ENCODE measurements at places on chromosomes 3 and 15. TPM values are rescaled to one million over a fixed set of nuclear protein-coding genes. Genes with fewer than 3 reads are reported as not detected.
A peak's percentile ranks its signal among the peaks of the same experiment; 100 is the strongest.

LXN gene
- 8.7 TPM for total RNA-seq

DNA sequence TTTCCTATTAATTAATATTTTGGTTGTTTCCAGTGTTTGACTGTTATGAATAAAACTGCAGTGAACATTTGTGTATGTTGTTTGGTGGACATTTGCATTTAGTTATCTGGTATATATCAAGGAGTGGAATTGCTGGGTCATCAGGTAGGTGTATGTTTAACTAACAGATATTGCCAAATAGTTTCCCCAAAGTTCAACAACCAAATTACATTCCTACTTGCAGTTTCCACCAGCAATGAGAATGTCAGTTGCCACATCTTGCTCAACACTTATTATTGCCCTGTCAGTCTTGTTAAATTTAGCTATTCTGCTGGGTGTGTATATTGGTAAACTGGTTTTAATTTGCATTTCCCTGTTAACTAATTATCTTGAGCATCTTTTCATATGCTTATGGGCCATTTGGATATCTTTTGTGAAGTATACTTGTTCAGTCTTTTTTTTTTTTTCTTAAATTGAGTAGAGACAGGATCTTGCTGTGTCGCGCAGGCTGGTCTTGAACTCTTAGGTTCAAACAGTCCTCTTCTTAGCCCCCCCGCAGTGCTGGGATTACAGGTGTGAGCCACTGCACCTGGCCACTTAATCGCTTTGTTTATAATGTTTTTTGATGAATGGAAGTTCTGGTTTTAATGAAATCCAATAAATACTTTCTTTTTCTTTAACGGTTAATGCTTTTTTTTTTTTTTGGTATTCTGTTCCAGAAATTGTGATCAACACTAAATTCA, 7.9 kb downstream of the FEM1B start:
- no peak overlapping the region for H3K4me3 ChIP-seq
- H3K27ac ChIP-seq, result no peak overlapping the region
- DNase-seq, result no peak

- H3K27me3 ChIP-seq, result peaks cover 16% of the 10 kb centered on the region
- H3K27ac ChIP-seq, result peak within 1 kb of the TSS; percentile 50
- H3K4me1 ChIP-seq, result peaks cover 34% of the 10 kb centered on the region
Observed at GRCh38 chr3:46693038-46693891, at the start of gene ALS2CL. Gene ALS2CL (minus strand): TSS chr3:46693679. CDS start chr3:46689440, 4,239 bp downstream.

FEZF2 gene
- not detected for total RNA-seq

PCSK6 gene
- 0.68 TPM for total RNA-seq

DNA sequence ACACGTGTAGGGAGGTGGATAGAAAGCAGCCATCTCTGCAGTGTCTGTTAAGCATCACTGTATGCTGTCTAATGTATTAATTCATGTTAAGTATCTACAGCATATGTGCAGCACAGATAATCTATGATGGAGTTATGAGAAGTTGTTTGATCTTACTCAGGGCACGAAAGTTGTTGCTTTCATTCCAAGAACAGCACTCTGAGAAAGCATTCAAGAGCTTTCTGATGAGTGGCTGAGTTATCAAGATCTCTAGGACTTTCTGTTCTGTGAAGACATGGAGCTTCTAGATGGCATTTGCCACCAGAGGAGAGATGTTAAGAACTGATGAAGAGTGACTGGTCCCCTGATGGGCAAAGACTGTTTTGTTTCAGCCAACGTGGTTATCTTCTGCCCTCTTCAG, 22.6 kb upstream of the TPRG1 start:
- H3K36me3 ChIP-seq, result no peaks in the 10 kb centered on the region
- no peaks in the 10 kb centered on the region for H3K27me3 ChIP-seq
- no peak overlapping the region for H3K27ac ChIP-seq
- DNase-seq, result no peak

C2CD4A gene
- not detected for total RNA-seq

- no peaks in the 10 kb centered on the region for H3K36me3 ChIP-seq
- H3K27me3 ChIP-seq, result no peaks in the 10 kb centered on the region
- H3K4me3 ChIP-seq, result no peak overlapping the region
- H3K4me1 ChIP-seq, result peaks cover 10% of the 10 kb centered on the region
Observed at GRCh38 chr3:119420196-119420595, 43.2 kb downstream of the TMEM39A start.

DNA sequence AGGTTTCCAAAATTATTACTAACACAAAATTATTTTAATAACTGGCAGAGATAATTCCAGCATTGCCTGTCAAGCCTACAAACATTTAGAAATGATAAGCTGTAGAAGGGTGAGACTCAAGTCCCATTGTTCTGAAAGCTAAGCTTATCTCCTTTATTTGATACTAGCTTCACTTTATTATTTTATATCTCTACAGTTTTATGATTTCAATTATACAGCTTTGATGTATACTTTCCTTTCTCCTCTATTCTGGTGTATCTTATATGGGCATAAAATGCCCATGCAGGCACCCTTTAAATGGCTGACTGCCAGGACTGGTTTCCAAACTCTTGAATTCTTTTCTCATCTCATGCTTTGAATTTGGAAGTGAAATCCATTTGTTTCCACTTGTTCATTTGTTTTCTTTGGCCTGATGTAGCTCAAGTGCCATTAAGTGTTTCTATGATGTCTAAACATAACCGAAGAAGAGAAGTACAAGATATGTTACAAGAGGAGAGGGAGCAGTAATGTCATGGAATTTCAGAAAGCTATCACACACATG, 372.1 kb upstream of the ARHGEF26 start:
- H3K4me3 ChIP-seq, result no peak overlapping the region
- no peaks in the 10 kb centered on the region for H3K27me3 ChIP-seq
- no peak for DNase-seq
- H3K27ac ChIP-seq, result no peak overlapping the region
- no peaks in the 10 kb centered on the region for H3K36me3 ChIP-seq

MAPKBP1 gene
- total RNA-seq, result 30.4 TPM

GRCh38 chr15:22919171-22919570, 61.0 kb downstream of the CYFIP1 start:
- H3K27ac ChIP-seq, result no peak overlapping the region
- no peak overlapping the region for H3K4me3 ChIP-seq
- H3K27me3 ChIP-seq, result no peaks in the 10 kb centered on the region
- no peaks in the 10 kb centered on the region for H3K4me1 ChIP-seq
- DNase-seq, result no peak

- H3K4me1 ChIP-seq, result no peaks in the 10 kb centered on the region
- H3K27me3 ChIP-seq, result peaks cover 3% of the 10 kb centered on the region
- DNase-seq, result no peak
- no peaks in the 10 kb centered on the region for H3K36me3 ChIP-seq
- H3K4me3 ChIP-seq, result no peak overlapping the region
- no peak overlapping the region for H3K27ac ChIP-seq
Observed at GRCh38 chr3:190003681-190004123, 117.0 kb downstream of the P3H2 start.

GRCh38 chr15:56839099-56839498, 79.3 kb upstream of the TCF12 start:
- H3K4me1 ChIP-seq, result peaks cover 14% of the 10 kb centered on the region
- no peaks in the 10 kb centered on the region for H3K36me3 ChIP-seq
- H3K4me3 ChIP-seq, result no peak overlapping the region
- no peaks in the 10 kb centered on the region for H3K27me3 ChIP-seq
- DNase-seq, result no peak
- H3K27ac ChIP-seq, result no peak overlapping the region

PLA2G4F gene
- not detected for total RNA-seq

ZNF106 gene
- total RNA-seq, result 42.2 TPM

DNA sequence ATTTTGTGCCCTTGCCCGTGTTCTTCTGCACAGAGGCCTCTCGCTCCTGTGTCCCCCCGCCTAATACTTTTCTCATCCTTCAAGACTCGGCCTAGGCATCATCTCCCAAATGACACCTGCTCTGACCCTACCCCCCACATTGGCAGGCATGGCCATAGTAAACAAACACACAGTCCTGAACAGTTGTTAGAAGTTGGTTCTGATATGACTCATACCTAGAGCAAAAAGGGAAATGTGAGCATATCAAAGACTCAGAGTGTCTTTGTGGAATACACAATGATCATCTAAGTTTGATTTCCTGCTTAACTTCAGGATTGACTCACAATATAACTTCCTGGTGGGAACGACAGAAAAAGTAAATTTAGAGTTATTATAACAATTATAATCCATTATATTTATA, 120.5 kb downstream of the POLR2M start:
- H3K4me3 ChIP-seq, result no peak overlapping the region
- no peak overlapping the region for H3K27ac ChIP-seq
- H3K4me1 ChIP-seq, result peaks cover 2% of the 10 kb centered on the region
- DNase-seq, result no peak
- peaks cover 4% of the 10 kb centered on the region for H3K27me3 ChIP-seq

ZNF774 gene
- 1.6 TPM for total RNA-seq

- no peak overlapping the region for H3K27ac ChIP-seq
- no peak overlapping the region for H3K4me3 ChIP-seq
- H3K27me3 ChIP-seq, result no peaks in the 10 kb centered on the region
- DNase-seq, result no peak
- H3K4me1 ChIP-seq, result no peaks in the 10 kb centered on the region
Observed at GRCh38 chr3:153855772-153856171, 265.4 kb upstream of the ARHGEF26 start.

CD276 gene
- total RNA-seq, result not detected

DNA sequence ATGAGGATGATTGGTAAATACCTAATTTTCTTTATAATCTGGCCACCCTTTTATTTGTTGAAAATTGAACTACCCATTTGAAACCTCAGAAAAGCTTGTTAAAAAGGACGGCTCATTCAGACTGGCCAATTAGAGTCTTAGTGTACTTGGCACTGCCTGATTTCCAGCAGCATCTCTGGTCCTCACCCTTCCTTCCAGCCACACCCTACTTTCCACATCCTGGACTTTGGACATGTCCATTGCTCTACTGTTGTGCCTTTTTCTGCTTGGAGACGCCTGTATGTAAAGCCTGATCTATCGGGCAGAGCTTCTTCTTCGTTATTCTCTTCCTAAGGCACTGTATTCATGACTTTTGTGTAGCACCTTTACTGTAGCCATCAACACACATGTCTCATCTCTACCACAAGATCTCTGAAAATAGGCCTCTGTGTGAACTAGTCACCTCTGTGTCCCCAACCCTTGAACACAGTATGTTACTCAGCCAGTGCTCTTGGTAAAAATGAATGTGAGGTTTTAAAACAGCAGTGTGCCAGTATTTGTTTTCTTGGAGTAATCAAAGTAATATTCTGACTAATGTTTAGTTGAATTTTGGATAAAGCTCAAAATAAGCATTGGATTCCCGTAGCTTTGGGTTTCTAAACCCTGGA, 6.8 kb downstream of the RBM5 start:
- no peak overlapping the region for H3K27ac ChIP-seq
- peaks cover 19% of the 10 kb centered on the region for H3K4me1 ChIP-seq
- H3K4me3 ChIP-seq, result no peak overlapping the region

- H3K27me3 ChIP-seq, result no peaks in the 10 kb centered on the region
- H3K27ac ChIP-seq, result no peak overlapping the region
- H3K4me1 ChIP-seq, result no peaks in the 10 kb centered on the region
- H3K4me3 ChIP-seq, result no peak overlapping the region
Observed at GRCh38 chr3:94596887-94597566, 534.2 kb downstream of the NSUN3 start.

NUP210 gene
- total RNA-seq, result 202 TPM

All from activated CD8-positive, alpha-beta T cell treated with anti-CD3 and anti-CD28 coated beads, Interleukin-2, amount 10 ng/mL, durations not matched to agents 7 days and 5 days (primary cell).